Fibroblast of skin of scalp (primary cell): ENCODE measurements at places on chromosomes 12 and 14.

GRCh38 chr14:22314183-22314820 lies 274.7 kb downstream of the DAD1 start:
- peak; percentile 63 for DNase-seq

DNA sequence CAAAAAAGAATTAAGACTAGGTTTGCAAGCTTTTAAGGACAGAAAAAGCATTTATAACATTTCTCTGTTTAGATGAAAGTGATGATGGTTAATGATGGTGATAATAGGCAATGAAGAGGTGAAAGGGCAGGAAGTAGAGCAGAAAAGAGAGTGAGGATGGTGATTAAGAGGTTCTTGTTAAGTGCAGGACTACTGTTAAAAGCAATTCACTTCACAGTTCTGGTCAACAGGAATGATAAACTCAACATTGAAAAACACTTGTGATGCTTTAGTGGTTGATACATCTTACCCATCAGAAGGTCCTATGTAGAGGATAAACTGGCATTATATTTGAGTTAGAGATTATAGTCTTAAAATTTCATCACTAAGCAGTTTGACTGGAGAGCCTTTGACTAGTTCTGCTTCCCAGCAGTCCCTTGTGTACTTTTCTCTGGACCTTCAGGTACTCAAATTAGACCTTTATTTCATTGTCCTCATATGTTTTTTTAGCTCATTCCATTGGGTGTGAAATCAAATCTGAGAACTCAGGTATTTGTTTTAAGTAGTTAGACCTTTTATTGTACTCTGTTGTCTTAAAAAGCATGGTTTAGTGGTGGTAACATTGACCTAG lies 10.9 kb downstream of the RAP1B start:
- DNase-seq, result no peak

DNA sequence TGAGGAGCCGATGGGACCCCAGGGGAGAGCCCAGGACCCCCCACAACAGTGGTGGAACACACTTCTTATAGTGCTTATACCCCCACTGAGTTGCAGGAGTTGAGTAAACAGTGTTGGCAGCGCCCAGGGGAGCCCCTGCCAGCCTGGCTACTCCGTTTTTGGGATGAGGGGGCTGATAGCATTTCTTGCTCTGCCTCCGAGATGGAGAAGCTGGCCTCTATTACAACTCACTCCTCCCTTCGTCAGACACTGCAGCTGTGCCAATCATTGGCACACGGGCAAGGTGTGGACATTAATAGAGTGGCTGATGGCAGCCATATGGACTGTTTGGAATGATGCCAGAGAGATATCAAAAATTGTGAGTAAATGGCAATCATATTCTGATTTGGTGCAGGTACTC lies 94.9 kb upstream of the TMPO start:
- no peak for DNase-seq

DNA sequence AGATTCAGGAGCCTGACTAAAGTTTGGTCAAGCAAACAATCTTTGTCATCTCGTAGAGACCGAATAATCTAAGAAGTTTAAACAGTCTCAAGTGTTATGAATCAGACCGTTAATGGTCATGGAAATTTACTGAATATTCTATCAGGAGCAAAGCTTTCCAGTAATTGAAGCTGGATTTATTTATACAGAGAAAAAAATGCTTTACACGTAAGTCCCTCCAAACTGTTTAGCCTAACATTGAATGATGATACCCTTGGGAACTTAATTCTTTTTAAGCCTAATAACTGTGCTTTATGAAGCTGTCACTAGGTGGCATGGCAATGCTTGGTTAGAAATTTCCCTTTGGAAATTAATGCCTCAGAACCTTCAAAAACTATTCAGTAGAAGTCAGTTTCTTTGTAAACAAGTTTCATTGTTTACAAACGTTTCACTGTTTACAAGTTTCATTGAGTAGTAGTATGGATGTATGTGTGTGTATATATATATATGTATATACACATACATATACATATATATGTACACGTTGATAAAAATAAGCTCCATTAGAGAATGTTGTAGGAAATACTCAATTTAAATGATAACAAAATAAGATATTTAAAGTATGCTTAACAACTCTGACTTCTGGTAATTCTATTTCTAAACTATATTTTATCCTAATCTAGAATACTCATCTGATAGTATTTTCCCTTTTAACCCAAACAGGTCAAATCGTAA lies 32.1 kb downstream of the DEPDC4 start:
- DNase-seq, result peak; percentile 50

GRCh38 chr12:32776258-32776657 lies 20.6 kb upstream of the YARS2 start:
- no peak for DNase-seq

DNA sequence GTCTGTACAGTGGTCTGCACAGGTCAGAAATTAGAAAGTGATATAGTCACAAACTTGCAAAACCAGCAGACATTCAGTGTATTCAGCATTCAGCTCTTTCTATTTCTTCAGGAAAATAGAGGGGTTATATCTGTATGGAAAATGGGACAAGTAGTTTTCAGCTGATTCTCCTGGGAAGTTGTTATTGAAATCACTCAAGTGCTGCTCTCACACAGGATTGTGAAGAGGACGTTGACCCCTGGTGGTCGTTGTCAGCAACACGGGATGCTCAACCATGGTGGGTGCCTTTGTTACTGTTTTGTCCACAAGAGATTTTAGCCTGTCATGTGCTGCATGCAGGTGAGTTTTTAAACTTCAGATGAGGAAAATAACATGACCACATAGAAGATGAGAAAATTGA lies 981.8 kb downstream of the TMEM121 start:
- no peak for DNase-seq

GRCh38 chr14:70640938-70641547 lies 673 bp upstream of the TTC9 start:
- DNase-seq, result no peak

DNA sequence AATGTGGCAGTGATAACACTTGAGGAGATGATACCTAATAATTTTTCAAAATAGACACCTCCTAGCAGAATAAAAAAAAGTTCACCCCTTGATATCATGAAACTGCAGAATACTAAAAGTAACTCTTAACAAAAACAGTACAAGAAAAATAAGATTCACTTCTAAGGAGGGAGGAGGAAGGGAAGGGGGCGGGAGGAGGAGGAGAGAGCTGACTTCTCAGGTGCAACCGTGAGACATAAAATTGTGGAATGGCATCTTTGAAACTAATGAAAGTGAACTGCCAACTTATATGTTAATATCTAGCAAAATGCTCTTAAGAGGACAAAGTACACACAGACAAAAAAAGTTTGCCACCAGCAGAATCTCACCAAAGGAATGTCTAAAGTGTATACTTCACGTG lies 115.8 kb downstream of the SCFD1 start:
- DNase-seq, result no peak

DNA sequence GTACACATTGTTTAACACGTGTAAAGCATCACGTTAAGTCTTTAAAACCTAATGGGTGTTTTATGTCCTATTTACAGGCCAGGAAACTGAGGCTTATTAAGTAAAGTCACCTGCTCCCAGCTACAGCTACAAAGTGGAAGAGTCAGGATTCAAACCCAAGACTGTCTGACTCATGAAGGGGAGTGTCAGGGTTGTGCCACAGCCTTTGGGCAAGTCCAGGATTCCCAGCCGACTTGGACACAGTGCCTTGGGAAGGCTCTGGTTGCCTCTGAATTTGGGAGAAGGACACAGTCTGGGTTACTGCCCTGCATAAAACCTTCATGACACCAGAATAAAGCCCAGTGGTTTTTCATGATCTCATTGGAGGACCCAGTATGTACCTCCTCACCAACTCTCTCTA lies 7.3 kb downstream of the RNU4-2 start:
- DNase-seq, result no peak

DNA sequence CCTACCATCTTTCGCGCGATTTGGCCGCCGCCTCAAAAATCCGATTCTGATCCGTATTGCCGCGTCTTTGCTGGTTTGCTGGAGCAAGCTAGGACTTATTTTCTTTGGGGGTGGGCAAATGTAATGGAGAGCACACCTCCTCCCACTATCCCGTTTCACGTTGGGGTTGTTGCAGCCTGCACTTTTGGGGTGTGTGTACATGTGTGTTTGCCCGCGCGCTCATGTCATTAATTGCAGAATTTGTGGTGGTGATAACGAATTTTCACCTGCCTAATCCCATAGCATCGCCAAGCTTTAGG lies 657 bp downstream of the METAP2 start:
- DNase-seq, result peak; percentile 3

DNA sequence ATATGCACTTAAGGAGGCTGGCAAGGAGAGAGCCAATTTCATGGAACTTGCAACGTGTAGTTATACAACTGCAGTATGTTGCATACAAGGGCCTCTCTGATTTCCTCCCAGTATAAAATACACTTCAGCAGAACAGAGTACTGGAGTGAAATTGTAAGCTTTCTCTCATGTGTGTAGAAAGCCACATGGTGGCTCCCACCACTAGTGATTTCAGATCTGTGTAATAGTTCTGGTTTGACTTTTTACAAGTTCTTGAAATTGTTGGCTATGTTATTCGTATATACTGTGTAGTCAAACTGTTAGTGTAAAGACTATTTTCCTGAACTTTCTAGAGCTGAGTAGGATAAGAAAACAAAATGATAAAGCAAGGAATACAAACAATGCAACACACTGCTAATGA lies 16.4 kb upstream of the LMO3 start:
- no peak for DNase-seq

DNA sequence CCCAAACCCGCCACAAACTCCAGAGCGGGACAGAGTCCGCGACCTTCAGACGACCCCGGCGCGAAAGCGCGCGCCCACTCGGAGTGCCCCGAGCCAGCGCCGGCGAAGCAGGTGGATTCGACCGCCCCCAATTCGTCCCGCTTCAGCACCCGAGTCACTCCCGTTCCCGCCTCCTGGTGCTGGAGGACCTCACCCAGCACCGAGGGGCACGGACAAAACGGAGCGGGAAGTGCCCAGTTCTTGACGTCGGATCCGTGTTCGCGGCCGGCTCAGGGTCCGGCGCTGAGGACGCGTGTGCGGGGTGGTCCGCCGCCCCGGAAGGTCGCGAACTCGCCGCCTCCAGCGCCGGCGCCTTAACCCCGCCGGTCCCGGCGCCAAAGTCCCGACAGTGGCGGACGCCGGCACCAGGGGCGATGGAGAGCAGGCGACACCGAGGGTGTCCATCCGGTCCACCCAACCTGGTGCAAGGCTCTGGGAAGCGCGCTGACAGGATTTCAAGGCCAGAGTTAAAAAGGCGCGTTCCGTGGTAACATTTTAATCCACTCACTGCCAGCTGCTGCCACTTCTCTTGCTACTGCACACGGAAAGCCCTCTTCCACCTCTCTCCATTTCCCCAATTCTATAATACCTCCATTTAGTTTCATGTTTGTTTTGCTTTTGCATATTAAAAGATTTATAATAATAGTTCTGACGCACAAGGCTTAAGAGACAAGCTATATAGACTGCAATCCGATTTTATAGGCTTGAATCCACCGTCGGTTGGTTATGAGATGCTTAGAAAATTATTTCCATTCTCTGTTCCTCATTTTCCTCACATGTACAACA lies 240.0 kb upstream of the CPNE8 start:
- peak; percentile 17 for DNase-seq

DNA sequence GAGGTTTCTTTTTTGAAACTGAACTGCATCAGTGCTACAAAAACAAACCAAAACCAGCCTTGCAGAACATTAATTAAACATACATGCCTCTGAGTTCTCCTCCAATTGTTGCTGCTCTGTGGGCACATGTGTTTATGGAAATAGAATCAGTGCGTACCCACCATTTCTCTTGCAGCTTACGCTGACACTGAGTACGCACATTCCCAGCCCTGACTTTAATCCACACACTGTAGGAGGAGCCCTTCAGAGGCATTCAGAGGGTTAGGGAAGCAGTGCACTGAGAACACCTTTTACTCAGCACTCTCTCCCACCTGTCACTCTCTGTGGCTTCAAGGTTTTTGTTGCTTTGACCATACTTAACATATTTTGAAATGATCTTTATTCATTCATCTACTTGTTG lies 250.5 kb upstream of the PWP1 start:
- no peak for DNase-seq

- peak; percentile 81 for DNase-seq
These were observed 23.0 kb downstream of the DIO3 start for GRCh38 chr14:101584055-101584859.

GRCh38 chr12:106213662-106214061 lies 34.2 kb downstream of the CKAP4 start:
- DNase-seq, result peak; percentile 35

- no peak for DNase-seq
These were observed 209.4 kb downstream of the NAV3 start for GRCh38 chr12:78040111-78040510.

DNA sequence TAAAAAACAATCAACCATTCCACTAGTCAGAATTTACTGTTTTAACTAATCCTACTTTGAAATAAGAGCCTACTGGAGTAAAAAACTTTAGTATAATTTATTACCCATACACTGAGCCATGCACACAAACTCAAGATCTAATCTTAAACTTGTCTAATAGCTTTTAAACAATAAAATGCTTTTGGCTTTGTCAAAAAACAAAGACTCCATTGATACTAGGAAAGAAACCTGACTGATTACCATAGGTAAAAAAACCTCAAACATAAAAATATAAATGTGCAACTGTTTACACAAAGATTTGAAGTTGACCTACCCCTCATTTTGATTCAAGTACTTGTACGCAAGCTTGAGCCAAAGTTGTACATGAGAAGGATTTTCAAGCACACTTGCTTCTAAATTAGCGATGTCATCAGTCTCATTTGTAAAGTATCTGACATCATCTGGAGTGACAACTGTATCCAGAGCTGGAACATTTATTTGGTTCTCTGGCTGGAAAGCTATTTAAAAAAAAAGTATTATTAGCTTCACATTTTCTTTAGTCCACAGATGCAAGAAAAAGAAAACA lies 36.1 kb downstream of the ZFC3H1 start:
- DNase-seq, result no peak

GRCh38 chr12:63764481-63764880 lies 15.2 kb upstream of the RXYLT1 start:
- DNase-seq, result no peak

- DNase-seq, result no peak
These were observed 248.1 kb downstream of the APAF1 start for GRCh38 chr12:98893126-98893674.

DNA sequence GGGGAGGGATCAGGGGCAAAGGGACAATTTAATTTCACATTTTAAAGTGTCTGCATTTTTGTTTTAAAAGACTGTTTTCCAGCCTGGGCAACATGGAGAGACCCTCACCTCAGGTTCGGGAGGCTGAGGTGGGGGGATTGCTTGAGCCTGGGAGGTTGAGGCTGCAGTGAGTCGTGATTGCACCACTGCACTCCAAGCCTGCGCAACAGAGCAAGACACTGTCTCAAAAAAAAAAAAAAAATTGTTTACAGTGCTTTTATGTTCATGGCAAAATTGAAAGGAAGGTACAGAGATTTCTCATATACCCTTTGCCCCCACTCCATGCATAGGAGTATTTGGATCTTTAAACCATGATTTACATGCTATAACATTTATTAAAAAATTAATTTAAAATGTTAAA lies 16.4 kb upstream of the HVCN1 start:
- DNase-seq, result no peak
